ENCODE measurements at places on chromosomes 13 and 19. TPM values are rescaled to one million over a fixed set of nuclear protein-coding genes. Genes with fewer than 3 reads are reported as not detected.

Gene CEACAM16
- total RNA-seq, result not detected

Gene CACNG8
- under 0.01 TPM for total RNA-seq

Gene FAM174C
- 6.4 TPM for total RNA-seq

Gene CACNG7
- total RNA-seq, result not detected

Gene PRX
- total RNA-seq, result 5.2 TPM

Gene SYDE1
- total RNA-seq, result 6.9 TPM

Gene HIPK4
- total RNA-seq, result 0.10 TPM

Gene ZNF616
- total RNA-seq, result 12.9 TPM

Gene ZNF324B
- 5.6 TPM for total RNA-seq

Gene ZNF709
- 10.3 TPM for total RNA-seq

Gene ZNF772
- 13.9 TPM for total RNA-seq

Gene MADCAM1
- total RNA-seq, result 0.99 TPM

Gene ATP5F1D
- total RNA-seq, result 22.9 TPM

Gene SCEL
- total RNA-seq, result 90.1 TPM

Gene IGFL2
- 19.9 TPM for total RNA-seq

Gene ZNF224
- total RNA-seq, result 35.8 TPM

Gene ZNF490
- 4.5 TPM for total RNA-seq

Gene SIGLEC11
- total RNA-seq, result 0.79 TPM

Gene ZNF93
- total RNA-seq, result 11.8 TPM

Gene RNF17
- total RNA-seq, result not detected

Gene BORA
- total RNA-seq, result 4.9 TPM

Gene DNMT1
- total RNA-seq, result 43.0 TPM

Gene CGB5
- total RNA-seq, result not detected

Gene WDR18
- 34.1 TPM for total RNA-seq

Gene F2RL3
- 0.49 TPM for total RNA-seq
